ENCODE measurements at places on chromosomes 12 and 14. TPM values are rescaled to one million over a fixed set of nuclear protein-coding genes. Genes with fewer than 3 reads are reported as not detected.

The SLC7A7 gene
- 1.5 TPM for total RNA-seq

The ACOT6 gene
- total RNA-seq = not detected

The PMEL gene
- 0.49 TPM for total RNA-seq

The PROX2 gene
- not detected for total RNA-seq

The GALNT6 gene
- total RNA-seq = 0.49 TPM

The TAS2R9 gene
- 0.25 TPM for total RNA-seq

The AHNAK2 gene
- total RNA-seq = 34.4 TPM

The PXN gene
- 4.9 TPM for total RNA-seq

The DYRK2 gene
- total RNA-seq = 73.3 TPM

The TRHDE gene
- 14.0 TPM for total RNA-seq

The SIX1 gene
- total RNA-seq = 1.2 TPM

The APOF gene
- total RNA-seq = not detected

The CACNA1C gene
- total RNA-seq = 24.1 TPM

The KRT78 gene
- total RNA-seq = not detected

Data from temporal lobe (tissue), 4 donors.